ENCODE measurements at places on chromosomes 1 and 21.

DNA sequence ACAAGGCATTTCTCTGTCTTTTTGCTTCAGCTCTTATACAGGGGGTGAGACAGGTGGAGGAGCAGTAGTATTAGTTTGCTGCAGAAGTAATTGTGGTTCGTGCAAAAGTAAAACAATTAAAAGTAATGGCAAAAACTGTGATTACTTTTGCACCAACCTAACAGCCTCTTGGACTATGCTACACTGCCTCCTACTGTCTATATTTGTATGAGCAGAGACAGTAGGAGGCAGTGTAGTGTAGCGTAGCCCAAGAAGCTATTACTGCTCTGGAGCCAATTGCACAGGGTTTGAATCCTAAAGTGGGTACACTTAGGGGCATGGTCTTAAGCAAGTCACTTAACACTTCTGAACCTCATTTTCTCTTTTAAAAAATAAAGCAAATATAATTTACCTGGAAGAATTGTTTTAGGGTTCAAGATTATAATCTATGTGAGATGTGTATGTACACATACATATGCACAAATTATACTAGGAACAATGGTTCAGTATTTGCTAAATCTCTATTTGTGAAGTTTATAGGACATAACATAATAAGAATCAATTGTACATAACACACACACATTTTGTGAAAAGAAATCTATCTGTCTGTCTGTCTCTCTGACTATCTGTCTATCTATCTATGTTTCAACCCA is 103.8 kb downstream of the BRINP3 start:
- DNase-seq = no peak

GRCh38 chr1:87206044-87206831 is 122.4 kb upstream of the LMO4 start:
- no peak for DNase-seq

- DNase-seq = no peak
These were observed 448.9 kb upstream of the ADGRL2 start for GRCh38 chr1:81351864-81352263.

DNA sequence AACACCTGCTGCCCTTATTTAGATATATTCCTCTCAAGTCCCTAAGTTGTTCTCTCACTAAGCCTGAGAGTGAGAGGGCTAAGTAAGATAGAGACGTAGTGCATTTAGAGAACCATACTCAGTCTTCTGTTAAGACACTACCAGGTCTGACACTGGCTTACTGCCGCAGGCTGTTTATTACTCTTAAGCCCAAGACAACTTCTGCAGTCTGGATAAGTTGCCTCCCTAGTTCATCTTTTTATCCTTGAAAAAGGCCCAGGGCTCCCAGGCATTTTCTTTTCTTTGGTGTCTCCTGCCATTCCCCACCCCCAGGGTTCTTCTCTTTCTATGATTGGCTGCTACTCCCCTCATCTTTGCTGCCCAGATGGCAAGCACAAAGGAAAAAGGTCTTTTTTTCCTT is 38.7 kb downstream of the CACHD1 start:
- no peak for DNase-seq

DNA sequence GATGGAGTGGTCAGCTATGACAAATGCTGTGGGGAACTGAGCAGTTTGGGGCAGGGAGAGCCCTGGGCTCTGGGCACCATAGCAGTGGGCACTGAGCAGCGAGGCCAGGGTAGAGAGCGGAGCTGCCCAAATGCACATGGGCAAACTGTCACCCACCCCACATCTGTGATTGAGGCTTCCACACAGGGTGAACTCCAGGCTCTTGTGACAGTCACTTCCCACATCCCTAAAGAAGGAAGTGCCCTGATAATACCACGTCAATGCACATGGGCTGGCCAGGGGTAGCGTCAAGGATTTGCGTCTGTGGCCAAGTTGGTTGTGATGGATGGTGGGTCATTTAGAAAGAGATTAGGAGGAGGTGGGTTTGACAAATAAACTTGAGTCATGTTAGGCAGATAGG is 2.6 kb upstream of the GUCA2B start:
- no peak for DNase-seq

GRCh38 chr1:25906644-25907300 is 553 bp upstream of the STMN1 start:
- peak; percentile 6 for DNase-seq

GRCh38 chr1:205294934-205295333 is 26.6 kb downstream of the NUAK2 start:
- DNase-seq = no peak

- no peak for DNase-seq
These were observed 384.3 kb downstream of the SEC16B start for GRCh38 chr1:177585302-177586220.

DNA sequence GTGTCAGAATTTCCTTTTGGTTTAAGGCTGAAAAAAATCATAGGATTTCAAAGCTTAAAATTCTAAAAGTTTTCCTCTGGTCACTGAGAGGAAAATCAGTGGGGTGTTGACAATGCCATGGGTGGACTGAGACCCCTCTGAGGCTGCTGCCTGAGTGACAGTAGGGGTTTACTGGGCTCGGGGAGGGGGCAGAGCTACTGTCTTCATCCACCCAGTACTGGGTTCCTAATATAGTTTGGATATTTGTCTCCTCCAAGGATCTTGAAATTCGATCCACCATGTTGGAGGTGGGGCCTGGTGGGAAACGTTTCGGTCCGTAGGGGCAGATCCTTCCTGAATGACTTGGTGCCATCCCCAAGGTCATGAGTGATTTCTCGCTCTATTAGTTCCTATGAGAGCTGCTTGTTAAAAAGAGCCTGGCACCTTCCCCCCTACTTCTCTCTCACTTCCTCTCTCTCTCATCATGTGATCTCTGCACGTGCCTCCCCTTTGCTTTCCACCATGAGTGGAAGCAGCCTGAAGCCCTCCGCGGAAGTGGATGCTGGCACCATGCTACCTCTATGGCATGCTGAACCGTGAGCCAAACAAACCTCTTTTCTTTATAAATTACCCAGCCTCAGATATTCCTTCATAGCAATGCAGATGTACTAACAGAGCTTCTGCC is 72.3 kb downstream of the MAP10 start:
- DNase-seq = no peak

GRCh38 chr1:197774466-197775281 is 606 bp downstream of the DENND1B start:
- DNase-seq = peak; percentile 52

DNA sequence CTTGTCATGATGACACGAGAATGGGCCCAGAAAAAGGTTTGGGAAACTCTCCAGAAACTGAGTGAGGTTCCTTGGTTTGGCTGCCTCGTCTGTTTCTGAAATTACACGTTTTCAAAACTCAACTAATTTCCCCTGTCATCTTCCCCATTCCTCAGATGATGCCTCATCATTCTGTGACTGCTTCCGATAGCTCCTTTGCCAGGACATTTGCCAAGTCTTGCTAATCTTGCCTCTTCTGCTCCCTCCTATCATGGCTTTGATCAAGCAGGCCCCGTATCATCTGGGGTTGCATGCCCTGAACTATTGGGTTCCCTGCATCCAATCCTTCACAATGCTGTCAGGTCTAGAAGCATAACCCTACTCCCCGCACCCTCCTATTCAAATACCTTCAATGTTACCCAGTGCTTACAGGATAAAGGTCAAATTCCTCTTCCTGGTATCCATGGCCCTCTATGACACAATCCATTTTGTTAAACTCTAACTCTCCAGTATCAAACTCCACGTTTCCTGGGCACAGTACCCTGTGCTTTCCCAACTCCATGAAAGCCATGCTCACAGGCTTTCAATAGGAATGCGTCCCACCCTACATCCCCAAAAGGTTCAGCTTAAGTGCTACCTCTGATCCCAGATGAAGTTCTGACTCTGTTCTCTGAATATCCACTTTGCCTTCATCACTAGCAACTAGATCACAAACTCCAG is 22.2 kb upstream of the TMEM200B start:
- DNase-seq = no peak

- DNase-seq = no peak
These were observed 51.5 kb upstream of the EPS8L3 start for GRCh38 chr1:109814993-109815786.

- DNase-seq = no peak
These were observed 36.6 kb downstream of the DOP1B start for GRCh38 chr21:36193200-36193599.

GRCh38 chr21:42200906-42201614 is 17.9 kb upstream of the ABCG1 start:
- no peak for DNase-seq

DNA sequence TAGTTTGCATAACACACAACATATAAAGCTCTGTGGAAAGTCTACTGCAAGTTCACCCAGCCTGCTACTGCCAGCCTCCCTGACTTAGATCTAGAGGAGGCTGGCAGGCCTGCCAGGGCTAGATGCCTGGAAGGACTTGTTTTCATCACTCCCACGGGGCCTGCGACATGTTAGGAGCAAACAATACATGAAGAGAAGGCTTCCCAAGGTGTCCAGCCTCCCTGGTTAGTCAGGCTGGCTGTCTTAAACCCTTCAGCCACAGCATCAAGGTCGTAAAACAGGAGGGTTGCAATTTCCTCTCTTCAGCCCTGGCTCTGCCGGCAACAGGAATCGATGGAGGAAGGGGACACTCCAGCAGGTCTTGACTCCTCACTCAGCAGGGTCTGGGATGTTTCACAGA is 104.5 kb downstream of the NGF start:
- no peak for DNase-seq

- DNase-seq = no peak
These were observed 120.7 kb upstream of the SOD1 start for GRCh38 chr21:31538816-31539215.

DNA sequence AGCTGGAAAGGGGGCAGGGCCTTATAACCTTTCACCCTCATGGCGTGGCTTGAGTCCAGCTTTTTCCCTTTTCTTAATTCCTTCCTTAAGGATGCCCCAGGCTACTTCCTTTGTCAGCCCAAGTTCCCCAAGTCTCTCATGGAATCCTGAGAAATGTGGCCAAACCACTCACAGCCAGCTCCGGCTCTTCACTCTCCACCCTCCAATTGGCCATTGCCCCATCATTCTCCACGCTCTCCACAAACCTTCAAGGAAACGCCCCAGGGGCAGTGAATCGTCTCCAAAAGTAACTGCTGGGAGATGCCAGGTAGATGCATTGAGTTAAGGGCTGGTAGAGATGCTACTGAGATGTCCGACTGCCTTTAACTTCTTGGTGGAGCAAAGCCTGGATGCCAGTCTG is 113.5 kb upstream of the CD34 start:
- DNase-seq = no peak

All from CD4-positive, alpha-beta T cell treated with Interleukin-15 for 4 hours (primary cell).